ENCODE measurements at places on chromosomes 1 and 21. TPM values are rescaled to one million over a fixed set of nuclear protein-coding genes. Genes with fewer than 3 reads are reported as not detected.
A peak's percentile ranks its signal among the peaks of the same experiment; 100 is the strongest.

Gene GBP5
- 84.3 TPM for total RNA-seq

Gene RGSL1
- total RNA-seq: not detected

DNA sequence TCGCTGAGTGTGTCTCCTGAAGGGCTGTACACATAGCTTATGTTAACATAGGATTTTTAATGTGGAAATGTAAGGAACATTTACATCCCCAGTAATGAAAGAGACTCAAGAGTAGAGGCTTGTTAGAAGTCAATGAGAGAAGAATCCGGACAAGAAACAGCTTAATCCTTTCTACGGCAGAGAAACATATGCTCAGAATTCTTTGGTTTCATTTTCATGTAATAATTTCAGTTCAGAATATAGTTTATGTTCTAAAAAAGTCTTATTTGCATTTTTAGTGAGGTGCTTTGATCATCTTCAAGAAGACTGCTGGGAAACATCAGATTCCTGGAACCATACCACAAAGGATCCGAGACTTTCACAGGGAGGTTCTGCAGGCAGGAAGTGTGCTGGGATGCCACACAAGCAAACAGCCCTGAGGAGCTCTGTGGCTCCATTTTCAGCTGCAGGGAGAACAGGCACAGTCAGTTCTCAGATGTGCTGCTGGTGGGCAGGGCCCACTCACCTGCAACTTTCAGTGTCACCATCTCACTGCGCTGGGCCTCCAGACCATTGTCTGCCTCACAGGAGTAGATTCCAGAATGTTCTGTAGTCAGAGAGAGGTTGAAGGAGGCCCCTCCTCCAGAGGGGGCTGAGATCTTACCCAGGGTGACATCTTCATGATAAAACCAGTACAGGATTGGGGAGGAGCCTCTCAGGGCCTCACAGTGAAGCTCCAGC is 28.4 kb downstream of the FCRL5 start:
- peaks cover 9% of the 10 kb centered on the region for H3K4me1 ChIP-seq
- H3K4me3 ChIP-seq: no peak overlapping the region
- H3K27ac ChIP-seq: no peak overlapping the region
- H3K27me3 ChIP-seq: no peaks in the 10 kb centered on the region
- peak; percentile 21 for DNase-seq

Gene VWA1
- 0.74 TPM for total RNA-seq
